ENCODE measurements at places on chromosomes 7 and 10. TPM values are rescaled to one million over a fixed set of nuclear protein-coding genes. Genes with fewer than 3 reads are reported as not detected.

Gene SHOC2
- 21.2 TPM for total RNA-seq

Gene TBC1D12
- total RNA-seq: 6.5 TPM

Gene LOXL4
- total RNA-seq: 1.7 TPM

Gene PANK1
- 7.4 TPM for total RNA-seq

Gene MSS51
- total RNA-seq: 0.36 TPM

Gene TLX1
- total RNA-seq: not detected

Gene NXPH1
- total RNA-seq: not detected

Gene CYP3A5
- total RNA-seq: 1.9 TPM

Gene PILRA
- 6.3 TPM for total RNA-seq

Gene SEMA3E
- 1.8 TPM for total RNA-seq

Gene CYREN
- 86.1 TPM for total RNA-seq

Gene PNLIPRP1
- not detected for total RNA-seq

Gene CCDC7
- total RNA-seq: 0.63 TPM

Gene DGKI
- total RNA-seq: 0.29 TPM

Gene ACSL5
- total RNA-seq: 0.13 TPM

Gene CPA4
- 4.4 TPM for total RNA-seq
